OCI-M1 (cell line): ENCODE measurements at places on chromosomes 7 and 10.

DNA sequence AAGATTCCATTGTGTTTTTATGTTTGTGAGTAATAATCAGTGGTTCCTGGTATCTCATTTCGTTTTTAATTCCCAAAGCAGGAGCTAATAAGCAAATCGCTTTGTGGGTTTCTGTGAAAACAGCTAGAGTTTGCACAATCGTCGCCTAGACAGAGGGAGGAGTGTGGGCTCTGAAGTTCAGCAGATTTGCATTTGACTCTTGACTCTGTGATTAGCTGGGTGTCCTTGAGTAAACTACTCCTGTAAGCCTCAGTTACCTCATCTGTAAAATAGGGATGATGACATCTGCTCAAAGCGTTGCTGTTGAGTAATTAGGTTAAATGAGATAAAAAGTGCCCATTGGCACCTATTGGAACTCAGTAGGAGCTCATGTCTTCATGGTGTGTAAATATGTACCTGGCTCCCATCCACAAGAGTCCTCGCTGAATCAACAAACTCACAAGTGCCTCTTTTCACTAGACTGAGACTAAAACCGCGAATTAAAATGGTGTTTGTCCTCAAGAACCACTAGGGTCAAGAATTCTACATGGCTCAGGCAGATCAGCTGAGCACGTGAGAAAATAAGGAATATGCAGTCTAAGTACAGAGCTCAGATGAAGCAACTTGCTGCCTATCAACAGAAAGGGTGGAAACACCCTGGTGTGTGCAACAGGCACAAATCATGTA, 385.8 kb upstream of the C7orf33 start:
- DNase-seq: no peak

DNA sequence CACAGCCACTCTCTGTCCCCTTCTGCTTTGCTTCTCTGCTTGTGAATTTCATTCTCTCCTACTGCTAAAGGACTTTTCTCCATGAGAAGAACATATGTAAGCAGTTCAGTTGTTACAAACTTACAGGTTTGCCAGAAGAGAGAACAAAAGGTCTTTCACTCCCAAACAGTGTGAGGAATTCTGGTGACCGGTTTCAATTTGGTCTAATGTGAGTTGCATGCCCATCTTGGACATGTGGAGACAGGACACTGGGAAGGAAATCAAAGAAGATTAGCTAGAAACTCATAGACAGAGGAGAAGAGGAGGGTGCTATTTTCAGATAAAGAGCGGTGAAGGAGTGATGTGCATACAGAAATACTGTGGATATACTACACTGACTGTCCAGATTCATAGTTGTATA, 209.5 kb upstream of the INHBA start:
- no peak for DNase-seq

GRCh38 chr7:132386201-132386681, 190.0 kb downstream of the PLXNA4 start:
- DNase-seq: no peak

DNA sequence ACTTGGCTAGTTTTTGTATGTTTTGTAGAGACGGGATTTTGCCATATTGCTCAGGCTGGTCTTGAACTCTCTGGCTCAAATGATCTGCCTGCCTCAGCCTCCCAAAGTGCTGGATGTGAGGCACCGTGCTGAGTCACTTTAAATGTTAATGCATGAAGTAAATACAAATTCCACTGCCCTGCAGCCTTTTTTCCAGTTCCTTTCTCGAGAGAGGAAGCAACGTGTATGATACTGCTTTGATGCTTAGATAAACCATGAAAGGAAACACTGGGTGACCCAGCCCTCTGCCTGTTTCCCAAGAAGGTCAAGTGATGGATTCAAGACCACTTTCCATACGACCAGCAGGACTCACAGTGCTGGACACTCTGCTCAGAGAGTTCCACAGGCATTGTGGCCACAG, 11.3 kb upstream of the MRPS24 start:
- no peak for DNase-seq

- no peak for DNase-seq
Observed at GRCh38 chr7:150780292-150780691, 19.9 kb downstream of the TMEM176B start.

- DNase-seq: peak; percentile 18
Observed at GRCh38 chr7:119320316-119320715, 952.7 kb upstream of the KCND2 start.

- DNase-seq: no peak
Observed at GRCh38 chr7:78770422-78771410, 682.8 kb downstream of the MAGI2 start.

- peak; percentile 86 for DNase-seq
Observed at GRCh38 chr7:77525231-77525630, 11.9 kb upstream of the PTPN12 start.

- DNase-seq: peak; percentile 38
Observed at GRCh38 chr7:26153241-26153822, 1.3 kb downstream of the NFE2L3 start.

GRCh38 chr7:5661942-5662341, 119.5 kb downstream of the RNF216 start:
- no peak for DNase-seq

DNA sequence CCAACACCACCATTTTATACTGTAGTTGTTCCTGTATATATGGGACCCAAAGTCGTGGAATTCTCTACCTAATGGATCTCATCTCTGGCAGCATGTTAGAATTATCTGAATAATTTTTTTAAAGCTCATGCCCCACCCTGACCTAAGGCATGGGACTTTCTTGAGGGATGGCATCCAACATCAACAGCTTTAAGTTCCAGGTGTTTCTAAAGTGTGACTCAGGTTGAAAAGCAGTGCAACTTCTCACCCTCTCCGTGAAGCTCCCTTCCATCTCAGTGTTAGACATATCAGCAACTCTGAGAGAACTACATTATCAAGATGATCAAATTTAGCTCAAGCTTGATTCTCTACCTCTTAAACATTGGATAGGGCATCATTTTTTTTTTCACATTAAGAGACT, 18.1 kb upstream of the RAB18 start:
- DNase-seq: no peak

GRCh38 chr10:8352171-8353075, 297.9 kb downstream of the GATA3 start:
- no peak for DNase-seq

- no peak for DNase-seq
Observed at GRCh38 chr7:78071491-78072200, 273.1 kb downstream of the PHTF2 start.

- no peak for DNase-seq
Observed at GRCh38 chr10:108849688-108850087, 1073.6 kb downstream of the XPNPEP1 start.

GRCh38 chr7:130917669-130918128, 183.7 kb upstream of the KLF14 start:
- DNase-seq: no peak

DNA sequence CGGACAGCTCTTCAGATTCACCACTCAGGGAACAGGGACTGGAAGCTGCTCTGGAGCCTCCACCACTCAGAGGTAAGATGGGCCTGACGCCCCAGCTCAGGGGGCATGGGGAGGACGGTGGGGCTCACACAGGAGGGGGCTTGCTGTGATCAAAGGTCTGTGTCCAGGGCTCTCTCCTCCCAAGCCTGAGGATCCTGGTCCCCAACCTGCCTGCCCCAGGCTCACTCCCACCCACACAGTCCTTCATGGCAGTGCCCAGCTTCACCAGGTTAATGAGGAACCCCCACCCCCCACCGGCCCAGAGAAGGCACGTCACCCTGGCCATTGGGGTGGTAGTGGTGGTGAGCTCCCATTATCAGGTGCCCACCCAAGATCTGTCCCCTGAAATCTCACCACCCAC, 926.7 kb upstream of the ZNF722 start:
- no peak for DNase-seq

DNA sequence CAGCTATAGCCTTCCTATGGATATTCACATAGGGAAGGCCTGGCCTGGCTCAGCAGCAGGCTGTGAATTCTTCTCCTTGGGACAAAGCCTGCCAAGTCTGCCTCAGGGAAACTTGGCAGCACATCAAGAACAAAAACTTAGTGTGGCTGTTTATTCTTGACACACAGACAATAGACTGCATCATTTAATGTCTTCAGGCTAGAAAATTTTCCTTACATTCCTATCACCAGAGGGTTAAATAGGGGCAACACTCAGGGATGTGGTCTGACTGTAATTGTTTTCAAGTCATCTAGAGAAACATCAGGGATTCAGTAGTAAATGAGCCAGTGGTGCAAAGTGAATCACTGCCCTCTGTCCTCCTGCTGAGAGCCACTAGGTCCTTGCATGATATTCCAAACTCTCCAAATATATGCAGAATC, 137.3 kb downstream of the SEMA3C start:
- no peak for DNase-seq

GRCh38 chr10:31368724-31369123, 49.7 kb downstream of the ZEB1 start:
- no peak for DNase-seq

- DNase-seq: peak; percentile 63
Observed at GRCh38 chr7:118104812-118105441, 79.0 kb upstream of the LSM8 start.

- no peak for DNase-seq
Observed at GRCh38 chr10:75955973-75956502, 524.6 kb downstream of the LRMDA start.

GRCh38 chr10:71545001-71545400, 148.3 kb downstream of the CDH23 start:
- DNase-seq: no peak

DNA sequence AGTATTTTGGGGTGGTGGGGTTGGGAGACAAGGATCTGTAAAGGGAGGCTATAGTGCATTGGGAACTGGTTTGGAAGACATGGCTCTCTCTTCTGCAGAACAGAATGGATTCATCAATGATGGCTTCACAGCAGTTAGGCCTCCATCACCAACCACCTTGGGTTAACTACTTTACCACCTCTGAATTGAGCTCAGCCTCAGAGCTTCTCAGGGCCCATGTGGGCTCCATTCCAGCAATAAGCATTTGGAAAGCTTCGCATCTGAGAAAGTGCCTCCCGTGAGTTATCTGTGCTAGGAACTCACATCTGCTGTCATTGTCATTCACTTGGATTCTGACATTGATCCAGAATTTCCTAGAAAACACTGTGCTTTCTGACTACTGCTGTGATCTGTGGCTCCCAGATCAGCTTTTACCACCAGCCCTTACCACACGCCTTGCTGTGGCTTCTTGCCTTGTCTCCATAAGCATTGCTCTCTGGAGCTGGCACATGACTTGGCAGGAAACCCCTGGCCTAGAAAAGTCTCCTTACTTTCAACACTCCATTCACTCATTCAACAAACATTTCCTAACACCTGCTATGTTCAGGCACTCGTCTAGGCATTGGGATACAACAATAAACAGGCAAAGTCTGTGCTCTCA, 70.7 kb upstream of the ADO start:
- peak; percentile 60 for DNase-seq

DNA sequence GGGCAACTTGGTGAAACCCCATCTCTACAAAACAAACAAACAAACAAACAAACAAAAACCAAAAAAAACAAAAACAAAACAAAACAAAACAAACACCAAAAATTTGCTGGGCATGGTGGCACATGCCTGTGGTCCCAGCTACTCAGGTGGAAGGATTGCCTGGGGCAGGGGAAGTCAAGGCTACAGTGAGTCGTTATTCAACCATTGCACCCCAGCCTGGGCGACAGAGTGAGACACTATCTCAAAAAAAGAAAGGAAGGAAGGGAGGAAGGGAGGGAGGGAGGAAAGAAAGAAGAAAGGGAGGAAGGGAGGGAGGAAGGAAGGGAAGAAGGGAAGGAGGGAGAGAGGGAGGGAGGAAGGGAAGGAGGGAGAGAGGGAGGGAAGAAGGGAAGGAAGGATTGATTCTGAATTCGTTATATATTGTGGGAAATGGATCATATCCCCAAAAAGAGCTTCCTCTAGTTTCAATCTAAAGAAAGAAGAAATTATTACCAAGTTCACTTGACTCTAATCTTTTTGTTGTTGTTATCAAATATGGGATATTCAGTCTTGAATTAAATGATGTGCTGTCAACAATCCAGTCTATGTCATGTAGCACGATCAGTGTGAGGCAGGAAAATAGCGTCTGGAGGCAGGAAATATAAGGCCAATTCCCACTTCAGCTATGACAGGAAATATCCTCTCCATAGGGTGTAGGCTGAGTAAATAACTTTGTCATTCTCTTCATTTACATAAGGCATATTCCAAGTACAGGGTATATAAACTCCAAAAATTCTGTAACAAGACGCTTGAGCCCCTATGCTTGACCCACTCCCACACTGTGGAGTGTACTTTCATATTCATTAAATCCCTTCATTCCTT, 26.2 kb upstream of the TRIM24 start:
- no peak for DNase-seq
